Activated CD4-positive, CD25-positive, alpha-beta regulatory T cell treated with anti-CD3 and anti-CD28 coated beads, Interleukin-2, amount 50 U/mL, for 72 hours (primary cell): ENCODE measurements at places on chromosomes 16 and 17.

DNA sequence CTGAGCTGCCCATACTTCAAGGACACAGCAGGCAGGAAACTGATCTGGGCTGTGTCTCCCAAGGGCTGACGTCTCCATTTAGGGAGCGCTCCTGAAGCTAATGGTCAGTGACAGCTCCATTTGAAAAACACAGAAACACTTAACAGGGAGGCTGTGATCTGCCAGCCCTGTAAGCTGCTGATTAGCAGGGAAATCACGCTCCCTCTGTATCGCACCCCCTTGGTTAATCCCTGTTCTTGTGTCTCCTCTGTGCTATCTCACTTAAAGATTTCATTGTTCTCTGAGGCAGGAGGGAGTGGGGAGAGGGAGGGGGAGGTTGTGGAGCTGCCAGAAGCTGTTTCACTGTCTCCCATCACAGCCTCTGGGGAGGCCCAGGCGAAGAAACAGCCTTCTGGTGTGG, 47.4 kb upstream of the CACNG3 start:
- no peak for DNase-seq

GRCh38 chr16:5025171-5025632, 8.5 kb downstream of the NAGPA start:
- DNase-seq, result no peak

DNA sequence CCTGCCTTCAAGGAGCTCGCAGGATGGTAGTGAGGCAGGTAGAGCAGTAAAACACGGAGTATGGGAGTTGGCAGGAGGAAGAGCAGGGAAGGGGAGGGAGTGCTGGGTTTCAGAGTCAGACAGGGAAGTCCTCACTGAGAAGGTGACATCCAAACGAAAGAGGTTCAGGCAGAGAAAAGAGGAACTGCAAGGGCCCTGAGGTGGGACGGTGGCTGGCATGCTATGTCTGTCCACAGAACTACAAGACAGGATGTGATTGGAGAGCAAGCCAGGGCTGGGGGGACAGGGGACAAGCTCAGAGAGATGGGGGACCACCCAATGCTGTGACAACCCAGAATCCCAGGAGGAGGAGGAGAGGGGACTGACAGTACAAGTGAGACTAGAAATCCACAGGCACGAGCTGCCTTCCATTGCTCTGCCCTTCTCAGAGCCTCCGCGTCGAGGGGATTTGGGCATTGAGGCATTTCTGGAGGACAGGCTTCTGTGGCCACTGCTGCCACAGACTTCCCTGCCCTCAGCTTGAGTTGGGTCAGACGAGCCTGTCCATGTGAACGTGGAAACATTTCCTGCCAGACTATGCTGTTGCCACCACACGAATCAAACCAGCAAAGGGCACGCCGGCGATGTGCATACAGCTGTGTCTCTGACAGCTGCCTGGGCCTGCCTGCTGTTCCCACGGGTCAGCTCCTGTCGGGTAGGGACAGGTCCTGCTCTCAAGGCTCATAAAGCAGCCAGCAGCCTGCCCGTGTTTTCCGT, 100.1 kb downstream of the RAB11FIP4 start:
- no peak for DNase-seq

GRCh38 chr16:54431997-54432896, 145.7 kb upstream of the IRX3 start:
- DNase-seq, result no peak

DNA sequence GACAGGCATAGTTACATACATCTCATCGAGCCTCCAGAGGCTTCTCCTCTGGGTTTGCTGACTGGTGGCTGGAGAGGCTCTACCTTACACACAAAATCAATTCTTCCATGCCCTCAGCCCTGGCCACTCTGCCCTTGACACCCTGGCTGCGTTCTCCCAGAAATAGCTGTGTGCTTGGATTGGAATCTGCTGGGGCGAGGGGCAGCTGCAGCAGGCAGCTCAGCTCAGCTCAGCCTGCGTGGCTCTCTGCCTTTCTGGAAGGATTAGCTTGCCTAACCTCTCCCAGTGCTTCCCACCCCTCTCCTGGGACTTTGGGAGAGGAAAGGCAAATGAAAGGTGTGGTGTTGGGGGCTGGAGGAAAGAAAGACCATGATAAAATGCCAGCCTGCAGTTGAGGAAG, 216.1 kb downstream of the ENGASE start:
- no peak for DNase-seq

- no peak for DNase-seq
Measured at GRCh38 chr17:59345476-59345875, 14.0 kb downstream of the YPEL2 start.

GRCh38 chr17:75922963-75923874, 17.6 kb downstream of the FBF1 start:
- no peak for DNase-seq

DNA sequence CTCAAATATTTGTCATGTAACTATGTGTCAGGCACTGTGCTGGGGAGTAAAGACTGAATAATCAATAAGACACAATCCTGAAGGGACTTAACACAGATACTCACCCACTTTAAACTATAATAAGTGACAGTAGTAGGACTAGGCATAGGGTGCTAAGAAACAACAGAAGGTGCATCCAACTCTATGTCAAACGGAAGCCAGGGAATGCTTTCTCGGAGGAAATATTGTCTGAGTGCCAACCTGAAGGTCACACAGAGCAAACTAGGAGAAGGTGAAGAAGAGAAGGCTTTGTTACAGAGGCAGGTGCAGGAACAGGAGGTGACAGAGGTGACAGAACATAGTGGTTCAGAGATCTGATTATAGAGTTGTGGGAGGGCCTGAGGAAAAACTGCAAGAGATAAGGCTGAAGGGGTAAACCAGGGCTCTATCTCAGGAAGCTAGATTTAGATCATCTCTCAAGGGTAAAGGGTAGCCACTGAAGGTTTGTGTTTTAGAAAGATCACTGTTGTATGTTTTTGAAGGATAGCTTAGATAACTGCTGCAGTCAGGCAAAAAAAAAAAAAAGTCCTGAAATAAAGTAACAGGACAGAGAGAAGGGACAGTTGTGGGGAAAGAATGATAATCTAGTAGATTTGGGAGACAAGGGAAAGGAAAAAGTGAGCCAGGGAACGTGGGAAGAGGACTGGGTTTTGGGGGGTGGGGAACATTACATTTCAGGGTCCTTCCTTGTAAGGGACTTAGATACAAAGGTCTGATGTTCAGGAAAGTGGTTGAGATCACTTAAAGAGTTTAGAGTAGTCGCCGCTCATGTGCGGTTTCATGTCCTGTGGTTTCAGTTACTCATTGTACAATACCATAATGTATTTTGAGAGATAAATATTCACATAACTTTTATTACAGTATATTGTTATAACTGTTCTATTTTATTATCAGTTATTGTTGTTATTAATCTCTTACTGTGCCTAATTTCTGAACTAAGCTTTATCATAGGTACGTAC, 85.6 kb upstream of the NETO2 start:
- DNase-seq, result no peak

GRCh38 chr17:32914181-32914580, 13.8 kb upstream of the TMEM98 start:
- no peak for DNase-seq

DNA sequence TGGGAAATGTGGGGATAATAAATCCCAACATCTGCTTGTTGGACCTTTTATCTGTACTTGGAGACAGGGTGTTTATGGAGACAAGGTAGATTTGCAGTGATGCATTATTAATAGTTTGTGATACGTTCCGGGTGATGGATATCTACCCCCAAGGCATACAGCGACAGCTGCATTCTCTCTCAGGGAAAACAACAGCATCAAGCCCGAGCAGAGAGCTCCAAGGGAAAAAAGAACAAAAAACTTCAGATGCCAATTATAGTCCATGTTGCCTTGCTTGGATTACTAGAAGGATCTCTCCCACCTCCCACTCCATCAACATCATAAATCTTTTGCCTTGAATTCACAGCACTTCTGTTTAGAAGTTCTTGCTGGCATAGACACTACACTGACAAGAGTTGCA, 187.5 kb upstream of the CDH11 start:
- no peak for DNase-seq

GRCh38 chr17:13544292-13544691, 57.4 kb downstream of the HS3ST3A1 start:
- no peak for DNase-seq

DNA sequence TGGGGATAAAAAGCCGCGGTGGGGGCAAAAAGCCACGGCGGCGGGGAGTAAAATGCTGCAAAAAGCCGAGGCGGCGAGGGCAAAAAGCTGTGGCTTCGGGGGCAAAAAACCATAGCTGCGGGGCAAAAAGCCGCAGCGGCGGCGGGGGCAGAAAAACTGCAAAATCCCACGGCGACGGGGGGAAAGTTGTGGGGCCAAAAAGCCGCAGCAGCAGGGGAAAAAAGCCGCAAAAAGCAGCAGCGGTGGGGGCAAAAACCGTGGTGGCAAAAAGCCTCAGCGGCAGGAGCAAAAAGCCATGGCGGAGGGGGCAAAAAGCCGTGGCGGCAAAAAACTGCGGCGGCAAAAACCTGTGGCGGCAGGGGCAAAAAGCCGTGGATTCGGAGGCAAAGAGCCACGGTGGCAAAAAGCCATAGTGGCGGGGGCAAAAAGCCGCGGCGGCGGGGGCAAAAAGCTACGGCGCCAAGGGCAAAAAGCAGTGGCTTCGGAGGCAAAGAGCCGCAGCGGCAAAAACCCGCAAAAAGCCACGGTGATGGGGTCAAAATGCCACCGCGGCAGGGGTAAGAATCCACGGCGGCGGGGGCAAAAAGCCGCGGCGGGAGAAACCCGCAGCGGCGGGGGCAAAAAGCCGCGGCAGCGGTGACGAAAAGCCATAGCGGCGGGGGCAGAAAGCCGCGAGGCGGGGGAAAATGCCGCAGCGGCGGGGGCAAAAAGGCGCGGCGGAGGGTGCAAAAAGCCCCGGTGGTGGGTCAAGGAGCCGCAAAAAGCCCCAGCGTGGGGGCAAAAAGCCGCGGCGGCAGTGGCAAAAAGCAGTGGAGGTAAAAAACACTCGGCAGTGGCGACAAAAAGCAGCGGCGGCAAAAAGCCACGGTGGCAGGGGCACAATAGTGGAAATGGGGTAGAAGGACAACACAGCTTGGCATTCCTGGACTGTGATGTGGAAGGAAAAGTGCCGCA, 192.8 kb downstream of the SHCBP1 start:
- DNase-seq, result no peak

GRCh38 chr17:69551212-69552010, 136.9 kb downstream of the MAP2K6 start:
- no peak for DNase-seq

GRCh38 chr16:82317411-82318167, 147.6 kb upstream of the MPHOSPH6 start:
- DNase-seq, result no peak

- DNase-seq, result no peak
Measured at GRCh38 chr16:81481207-81481821, 36.7 kb downstream of the CMIP start.

DNA sequence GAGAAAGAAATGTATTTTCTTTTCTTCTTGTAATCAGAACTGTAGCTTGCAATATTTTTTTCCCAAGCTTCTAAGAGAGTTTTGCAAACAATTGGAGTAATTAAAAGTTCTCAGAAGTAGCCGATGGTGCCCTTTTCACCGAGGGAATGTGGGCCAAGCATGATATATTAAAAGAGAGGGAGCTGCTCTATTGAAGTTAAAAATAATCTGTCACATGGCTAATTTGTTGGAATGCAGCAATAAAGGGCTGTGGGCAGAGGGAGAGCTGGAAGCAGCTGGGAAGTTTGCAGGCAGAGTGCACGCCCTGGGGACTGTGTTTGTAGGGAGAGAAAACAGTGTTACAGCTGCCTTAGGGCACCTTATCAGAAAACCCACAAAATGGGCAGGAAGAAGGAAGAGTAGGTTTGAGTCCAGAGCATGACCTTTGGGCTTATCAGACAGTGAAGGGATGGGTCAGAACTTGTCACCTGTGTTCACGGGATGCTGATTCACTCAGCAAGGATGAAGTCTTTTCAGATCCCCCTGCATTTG, 18.5 kb upstream of the TERF2 start:
- DNase-seq, result no peak

GRCh38 chr16:563072-563644, 3.0 kb downstream of the PRR35 start:
- DNase-seq, result no peak

- DNase-seq, result no peak
Measured at GRCh38 chr17:78589031-78589675, 12.0 kb upstream of the DNAH17 start.

GRCh38 chr17:78349891-78350642, 9.8 kb downstream of the SOCS3 start:
- DNase-seq, result no peak

DNA sequence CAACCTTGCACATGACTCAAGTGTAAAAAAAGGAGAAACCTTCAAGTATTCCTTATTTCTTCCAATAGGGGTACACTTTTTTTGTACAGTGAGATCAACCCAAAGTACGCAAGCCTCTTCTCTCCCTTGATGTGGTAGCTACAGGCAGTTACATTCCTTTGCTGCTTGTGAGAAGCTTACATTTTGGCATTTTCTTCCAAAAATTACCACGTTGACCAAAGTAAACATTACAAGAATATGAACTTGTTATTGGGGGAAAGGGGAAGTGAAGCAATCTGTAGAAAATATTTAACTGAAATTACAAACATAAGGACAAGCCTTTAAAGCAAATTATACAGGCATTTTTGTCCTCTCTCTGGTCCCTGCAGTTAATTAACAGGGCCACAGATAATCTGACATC, 97.0 kb upstream of the TOB1 start:
- no peak for DNase-seq

DNA sequence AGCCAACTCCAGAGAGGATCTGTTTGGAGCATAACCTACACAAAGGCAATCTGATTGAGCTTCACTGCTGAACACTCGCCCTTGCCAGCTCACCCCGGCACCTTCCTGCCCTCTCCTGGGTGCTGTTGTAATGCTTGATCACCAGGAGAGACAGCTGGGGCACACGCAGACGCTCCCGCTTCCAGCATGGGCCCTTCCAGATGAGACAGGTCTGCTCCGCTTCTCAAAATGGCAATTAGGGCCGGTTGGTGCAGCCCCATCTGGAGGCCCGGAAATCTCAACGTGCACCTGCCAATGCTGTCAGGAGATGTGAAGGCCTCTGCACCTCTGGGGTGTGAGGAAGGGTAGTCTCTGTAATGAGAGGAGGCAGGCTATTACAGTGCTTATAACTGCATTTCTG, 206.1 kb downstream of the ABCC12 start:
- no peak for DNase-seq

DNA sequence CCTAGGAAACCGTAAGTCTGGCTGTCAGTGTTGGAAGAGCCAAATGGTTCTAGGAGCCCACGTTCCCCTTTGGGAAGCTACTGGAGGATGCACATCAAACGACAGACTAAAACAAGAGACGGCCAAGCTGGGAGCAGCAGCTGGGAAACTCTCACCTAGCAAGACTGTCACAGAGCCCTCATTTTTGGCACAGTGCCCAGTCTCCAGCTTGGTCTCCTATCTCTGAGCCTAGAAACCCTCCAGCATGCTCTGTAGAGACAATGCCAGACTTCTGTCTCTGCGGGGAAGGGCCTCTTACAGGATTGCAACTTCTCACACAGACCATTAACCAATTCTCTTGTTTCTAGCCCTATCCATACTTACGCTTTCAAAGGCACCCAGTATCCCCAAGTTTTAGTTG, 23.5 kb downstream of the GTF3C1 start:
- no peak for DNase-seq

GRCh38 chr17:45828582-45829133, 16.0 kb upstream of the SPPL2C start:
- DNase-seq, result no peak
